Chondrocyte (in vitro differentiated cells): ENCODE measurements at places on chromosomes 13 and 19. TPM values are rescaled to one million over a fixed set of nuclear protein-coding genes. Genes with fewer than 3 reads are reported as not detected.

- H3K27ac ChIP-seq = no peak overlapping the region
- no peak overlapping the region for H3K4me3 ChIP-seq
- no peaks in the 10 kb centered on the region for H3K4me1 ChIP-seq
Measured at GRCh38 chr13:97639236-97639635, 205.3 kb downstream of the RAP2A start.

DNA sequence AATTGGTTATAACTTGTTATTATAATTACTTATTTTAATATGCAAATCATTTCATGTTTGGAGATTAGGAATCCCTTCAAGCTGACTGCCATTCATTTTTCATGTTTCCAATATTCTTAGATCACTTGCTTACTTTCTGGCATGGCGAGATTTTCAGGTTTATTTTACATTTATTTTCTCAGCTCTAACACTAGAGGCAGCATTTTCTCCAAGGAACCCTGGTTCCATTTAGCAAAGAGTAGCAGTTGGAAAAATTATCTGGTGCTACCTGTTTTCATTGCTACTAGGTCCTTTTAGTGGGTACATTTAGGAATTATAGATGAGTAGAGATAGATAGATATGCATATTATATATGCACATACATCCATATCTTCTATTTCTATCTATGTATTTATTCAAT is 90.9 kb upstream of the TRPC4 start:
- no peak overlapping the region for H3K27ac ChIP-seq
- H3K4me1 ChIP-seq = peaks cover 3% of the 10 kb centered on the region
- no peaks in the 10 kb centered on the region for H3K36me3 ChIP-seq
- H3K4me3 ChIP-seq = no peak overlapping the region
- no peaks in the 10 kb centered on the region for H3K27me3 ChIP-seq

DNA sequence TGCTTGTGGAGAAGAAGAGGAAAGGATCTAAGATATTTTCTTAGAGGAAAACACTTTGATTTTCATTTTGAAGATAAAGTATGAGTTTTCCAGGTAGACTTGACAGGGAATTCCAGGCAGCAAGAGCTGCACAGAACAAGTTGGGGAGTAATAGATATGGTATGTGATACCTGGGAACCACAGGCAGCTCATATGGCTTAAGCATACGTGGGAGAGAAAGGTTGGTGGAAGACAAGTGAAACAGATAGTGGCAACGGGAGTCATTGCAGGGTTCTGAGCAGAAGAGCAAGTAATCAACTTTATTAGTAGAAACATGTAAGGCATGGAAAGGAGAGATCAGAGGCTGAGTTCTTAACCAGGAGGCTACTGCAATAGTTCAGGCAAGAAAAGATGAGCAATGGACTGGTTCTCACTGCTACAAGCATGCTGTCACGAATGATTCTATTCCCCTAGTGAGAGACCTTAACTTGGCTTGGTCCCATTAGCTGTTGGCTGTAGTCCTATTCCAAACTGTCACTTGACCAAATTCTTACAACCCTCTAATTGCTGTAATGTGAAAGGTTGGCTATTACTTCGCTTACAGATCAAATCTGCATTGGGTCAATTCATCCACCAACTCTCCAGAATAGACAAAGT is 217.9 kb downstream of the VWA8 start:
- no peak for DNase-seq
- H3K27me3 ChIP-seq = no peaks in the 10 kb centered on the region
- peaks cover 3% of the 10 kb centered on the region for H3K36me3 ChIP-seq
- H3K27ac ChIP-seq = no peak overlapping the region

DNA sequence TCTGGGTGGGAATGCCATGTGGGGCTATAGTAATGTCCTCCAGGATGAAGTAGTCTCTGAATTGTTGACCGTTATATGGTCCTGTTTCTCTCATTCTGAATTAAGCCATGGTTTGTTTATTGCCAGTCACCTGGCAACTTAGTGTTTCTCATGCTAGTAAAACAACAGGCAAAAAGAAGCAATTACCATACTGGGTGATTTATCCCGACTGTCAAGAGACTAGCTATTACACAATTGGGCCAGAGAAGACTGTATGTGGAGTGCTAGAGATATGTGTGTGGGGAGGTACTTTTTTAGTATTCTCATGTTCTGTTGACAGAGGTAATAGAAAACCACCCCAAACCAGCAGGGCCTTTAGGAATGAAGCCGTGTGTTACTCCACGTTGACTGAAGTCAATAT is 258.2 kb downstream of the TDRD3 start:
- no peaks in the 10 kb centered on the region for H3K4me1 ChIP-seq
- no peak overlapping the region for H3K4me3 ChIP-seq
- H3K27ac ChIP-seq = no peak overlapping the region
- H3K36me3 ChIP-seq = peaks cover 4% of the 10 kb centered on the region

DNA sequence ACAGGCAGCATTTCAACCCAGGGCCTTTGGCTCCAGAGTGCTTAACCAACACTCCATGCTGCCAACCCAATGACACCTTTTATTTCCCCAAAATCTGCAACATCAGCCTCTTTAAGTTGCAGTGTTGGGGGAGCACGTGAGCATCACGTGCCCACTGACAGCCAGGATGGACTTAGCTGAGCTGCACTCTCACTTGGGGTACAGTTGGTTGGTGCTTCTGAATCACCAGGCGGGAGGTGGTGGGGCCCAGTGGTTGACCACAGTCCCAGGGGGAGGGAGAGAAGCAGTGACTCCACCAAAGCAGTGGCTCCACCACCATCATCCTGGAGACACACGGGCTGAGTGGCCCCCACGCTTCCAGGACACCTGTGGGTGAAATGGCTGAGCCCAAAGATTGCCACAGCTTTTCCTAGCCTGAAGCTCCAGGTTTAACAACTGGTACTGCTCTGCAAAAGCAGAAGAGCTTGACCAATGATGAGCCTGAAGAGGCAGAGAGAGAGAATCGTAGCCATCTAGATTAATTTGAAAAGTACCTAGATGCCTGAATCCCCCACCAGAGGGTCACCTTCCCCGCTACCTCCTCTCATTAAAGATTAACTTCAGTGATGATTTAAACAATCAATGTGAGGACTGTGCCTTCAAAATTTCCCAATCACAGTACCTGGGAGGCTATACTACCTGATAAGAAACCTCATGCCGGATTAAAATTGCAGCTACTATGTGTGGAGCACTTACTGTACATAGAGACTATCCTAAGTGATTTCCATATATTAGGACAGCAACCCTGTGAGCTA is 193.8 kb downstream of the FOXO1 start:
- H3K36me3 ChIP-seq = no peaks in the 10 kb centered on the region
- H3K4me1 ChIP-seq = peaks cover 19% of the 10 kb centered on the region
- DNase-seq = no peak
- H3K4me3 ChIP-seq = no peak overlapping the region
- H3K27ac ChIP-seq = no peak overlapping the region

GRCh38 chr13:99469041-99469440 is 32.2 kb upstream of the TM9SF2 start:
- no peak overlapping the region for H3K4me3 ChIP-seq
- H3K36me3 ChIP-seq = no peaks in the 10 kb centered on the region
- H3K27ac ChIP-seq = no peak overlapping the region
- DNase-seq = no peak

DNA sequence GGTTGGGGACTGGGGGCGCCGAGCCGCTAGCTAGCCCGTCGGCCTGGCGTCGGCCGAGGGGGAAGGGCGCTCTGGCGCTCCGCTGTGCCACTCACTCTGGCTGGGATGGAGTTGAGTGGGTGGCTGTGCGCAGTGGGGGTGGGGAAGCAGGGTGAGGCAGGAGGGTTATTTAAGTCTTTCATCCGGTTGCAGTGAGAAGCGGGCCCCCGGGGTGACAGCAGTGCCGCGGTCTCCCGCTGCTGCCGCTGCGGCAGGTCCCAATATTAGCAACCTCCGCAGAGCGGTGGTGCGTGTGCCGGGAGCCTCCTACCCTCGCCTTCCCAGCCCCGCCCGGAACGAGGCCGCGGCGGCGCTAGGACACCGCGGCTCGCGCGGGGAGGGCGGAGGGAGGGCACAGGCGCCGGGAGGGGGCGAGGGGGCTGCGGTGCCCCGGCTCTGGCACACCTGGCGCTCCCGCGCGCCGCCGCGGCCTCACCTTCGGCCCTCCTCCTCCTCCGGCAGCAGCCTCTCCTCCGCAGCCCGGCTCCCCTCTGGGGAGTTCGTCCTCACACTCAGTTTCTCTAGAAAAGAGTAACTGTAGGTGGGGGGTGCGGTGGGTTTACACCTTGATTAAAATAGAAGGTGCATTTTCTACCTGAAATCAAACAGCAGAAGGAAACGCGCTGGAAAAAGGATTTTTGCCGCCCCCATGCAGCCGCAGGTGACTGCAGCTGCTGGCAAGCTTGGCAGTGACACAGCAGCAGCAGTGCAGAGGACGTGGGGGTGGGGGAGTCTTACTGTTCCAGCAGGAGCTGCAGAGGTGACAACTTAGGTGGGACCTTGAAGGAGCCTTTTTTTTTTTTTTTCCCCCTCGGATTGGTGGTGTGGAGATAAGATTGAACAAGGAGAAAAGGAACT is 4.5 kb downstream of the FGF9 start:
- H3K27ac ChIP-seq = no peak overlapping the region
- no peak for DNase-seq
- peaks cover 34% of the 10 kb centered on the region for H3K4me1 ChIP-seq

GRCh38 chr19:44732235-44733014 is 16.1 kb upstream of the BCL3 start:
- H3K4me1 ChIP-seq = peaks cover 3% of the 10 kb centered on the region
- no peaks in the 10 kb centered on the region for H3K36me3 ChIP-seq
- DNase-seq = no peak
- no peaks in the 10 kb centered on the region for H3K27me3 ChIP-seq
- no peak overlapping the region for H3K27ac ChIP-seq

GRCh38 chr13:59587971-59588716 is 575.6 kb downstream of the DIAPH3 start:
- peaks cover 3% of the 10 kb centered on the region for H3K27me3 ChIP-seq
- H3K4me3 ChIP-seq = no peak overlapping the region
- no peak for DNase-seq
- H3K36me3 ChIP-seq = peaks cover 4% of the 10 kb centered on the region
- H3K27ac ChIP-seq = no peak overlapping the region

- no peak overlapping the region for H3K27ac ChIP-seq
- peaks cover 4% of the 10 kb centered on the region for H3K4me1 ChIP-seq
- no peak for DNase-seq
Measured at GRCh38 chr13:112481458-112481857, 105.3 kb downstream of the SPACA7 start.

GRCh38 chr19:50344661-50345318 is 15.6 kb upstream of the KCNC3 start:
- H3K4me1 ChIP-seq = peaks cover 9% of the 10 kb centered on the region
- no peaks in the 10 kb centered on the region for H3K27me3 ChIP-seq
- peak; percentile 59 for DNase-seq
- H3K36me3 ChIP-seq = peaks cover 12% of the 10 kb centered on the region
- H3K4me3 ChIP-seq = no peak overlapping the region
- H3K27ac ChIP-seq = no peak overlapping the region

- no peaks in the 10 kb centered on the region for H3K4me1 ChIP-seq
- no peak overlapping the region for H3K4me3 ChIP-seq
- no peaks in the 10 kb centered on the region for H3K36me3 ChIP-seq
- no peak overlapping the region for H3K27ac ChIP-seq
- DNase-seq = no peak
Measured at GRCh38 chr19:27894906-27895754, 1317.8 kb downstream of the UQCRFS1 start.

DNA sequence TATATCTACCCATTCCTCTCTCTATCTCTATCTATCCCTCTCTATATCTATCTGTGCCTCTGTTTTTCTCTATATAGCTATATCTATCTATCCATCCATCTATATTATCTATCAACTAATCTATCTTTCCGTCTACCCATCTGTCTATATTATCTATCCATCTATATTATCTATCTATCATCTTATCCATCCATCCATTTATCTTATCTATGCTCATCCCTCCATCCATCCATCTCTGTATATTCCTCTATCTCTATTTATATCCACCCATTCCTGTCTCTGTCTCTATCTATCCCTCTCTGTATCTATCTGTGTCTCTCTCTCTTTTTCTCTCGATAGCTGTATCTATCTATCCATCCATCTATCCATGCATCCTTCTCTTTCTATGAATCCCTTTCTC is 14.2 kb downstream of the PTGER1 start:
- DNase-seq = no peak
- no peak overlapping the region for H3K27ac ChIP-seq
- H3K4me3 ChIP-seq = no peak overlapping the region

- H3K36me3 ChIP-seq = peaks cover 37% of the 10 kb centered on the region
- DNase-seq = no peak
- no peak overlapping the region for H3K4me3 ChIP-seq
Measured at GRCh38 chr19:42199440-42200115, 17.9 kb downstream of the DEDD2 start.

GRCh38 chr13:93104270-93104669 is 122.3 kb upstream of the GPC6 start:
- H3K4me3 ChIP-seq = no peak overlapping the region
- no peaks in the 10 kb centered on the region for H3K36me3 ChIP-seq
- H3K27ac ChIP-seq = no peak overlapping the region
- peaks cover 4% of the 10 kb centered on the region for H3K4me1 ChIP-seq
- DNase-seq = no peak

GRCh38 chr13:97422118-97423054 is 11.6 kb upstream of the RAP2A start:
- no peak for DNase-seq
- H3K4me3 ChIP-seq = no peak overlapping the region
- H3K27ac ChIP-seq = no peak overlapping the region
- no peaks in the 10 kb centered on the region for H3K27me3 ChIP-seq
- H3K36me3 ChIP-seq = no peaks in the 10 kb centered on the region

GRCh38 chr19:49651029-49651819 is 9.2 kb downstream of the SCAF1 start:
- H3K4me3 ChIP-seq = no peak overlapping the region
- H3K27me3 ChIP-seq = no peaks in the 10 kb centered on the region
- H3K36me3 ChIP-seq = peaks cover 24% of the 10 kb centered on the region

- H3K27ac ChIP-seq = no peak overlapping the region
- H3K4me1 ChIP-seq = peaks cover 14% of the 10 kb centered on the region
- H3K36me3 ChIP-seq = no peaks in the 10 kb centered on the region
- H3K4me3 ChIP-seq = no peak overlapping the region
Measured at GRCh38 chr13:113886561-113887112, 22.8 kb upstream of the GAS6 start.

GRCh38 chr19:39187552-39187943 is 9.2 kb upstream of the NCCRP1 start:
- peaks cover 7% of the 10 kb centered on the region for H3K27me3 ChIP-seq
- H3K27ac ChIP-seq = no peak overlapping the region

- H3K4me1 ChIP-seq = no peaks in the 10 kb centered on the region
- no peak overlapping the region for H3K27ac ChIP-seq
- peak; percentile 32 for DNase-seq
- H3K36me3 ChIP-seq = no peaks in the 10 kb centered on the region
- H3K27me3 ChIP-seq = peaks cover 5% of the 10 kb centered on the region
Measured at GRCh38 chr13:114145256-114145655, 12.8 kb upstream of the RASA3 start.

The OR1M1 gene
- not detected in 3 replicates for total RNA-seq

The FFAR3 gene
- total RNA-seq = not detected in 3 replicates

The FFAR2 gene
- total RNA-seq = not detected in 3 replicates

The PRKD2 gene
- 21.9 to 31.9 TPM (median 23.3 TPM) in 3 replicates for total RNA-seq

The PPFIA3 gene
- total RNA-seq = 12.7 to 14.4 TPM (median 13.9 TPM) in 3 replicates

The CDC42EP5 gene
- total RNA-seq = 62.9 to 66.4 TPM (median 66.4 TPM) in 3 replicates

The CYP4F8 gene
- total RNA-seq = not detected in 3 replicates

The WDR88 gene
- total RNA-seq = not detected in 3 replicates

The ZNF599 gene
- 3.9 to 8.8 TPM (median 4.8 TPM) in 3 replicates for total RNA-seq

The FBN3 gene
- 0.51 to 1.3 TPM (median 0.57 TPM) in 3 replicates for total RNA-seq
